ENCODE measurements at places on chromosomes 1 and 21. TPM values are rescaled to one million over a fixed set of nuclear protein-coding genes. Genes with fewer than 3 reads are reported as not detected.

FCER1A gene
- 0.89 TPM for total RNA-seq

ZSWIM5 gene
- 2.8 TPM for total RNA-seq

NGF gene
- total RNA-seq, result 1.3 TPM

KANK4 gene
- 2.6 TPM for total RNA-seq

LMOD1 gene
- total RNA-seq, result 20.8 TPM

MIXL1 gene
- total RNA-seq, result not detected

STUM gene
- 0.31 TPM for total RNA-seq

LEMD1 gene
- 2.2 TPM for total RNA-seq

Data from left lung (tissue), 14 donors.